IPS DF 19.7 (cell line): ENCODE measurements at places on chromosomes 13 and 19.

DNA sequence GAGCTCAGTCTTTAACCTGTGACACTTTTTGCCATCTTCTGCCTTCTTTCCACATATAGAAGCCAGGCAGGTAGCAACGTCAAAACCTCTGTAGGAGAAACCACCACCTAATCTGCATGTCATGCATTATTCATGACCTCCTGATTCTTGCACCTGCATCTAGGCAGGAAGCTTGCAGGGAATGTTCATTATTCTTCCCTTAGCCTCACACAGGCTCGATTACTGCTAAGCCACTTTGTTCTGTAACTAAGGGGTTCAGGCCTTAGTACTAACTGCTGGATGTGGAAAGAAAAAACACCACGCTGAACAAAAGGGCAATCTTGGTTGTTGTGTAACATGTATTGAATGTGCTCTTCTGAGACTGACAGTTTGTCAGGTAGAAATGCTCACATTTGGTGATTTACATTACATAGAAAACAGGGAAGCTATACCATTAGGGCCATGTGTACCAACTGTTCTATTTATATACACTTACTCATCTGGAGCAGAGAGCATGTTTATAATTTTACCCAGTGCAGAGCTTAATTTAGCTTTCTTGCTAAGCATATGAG lies 366.9 kb downstream of the KLF12 start:
- DNase-seq: peak; percentile 40

DNA sequence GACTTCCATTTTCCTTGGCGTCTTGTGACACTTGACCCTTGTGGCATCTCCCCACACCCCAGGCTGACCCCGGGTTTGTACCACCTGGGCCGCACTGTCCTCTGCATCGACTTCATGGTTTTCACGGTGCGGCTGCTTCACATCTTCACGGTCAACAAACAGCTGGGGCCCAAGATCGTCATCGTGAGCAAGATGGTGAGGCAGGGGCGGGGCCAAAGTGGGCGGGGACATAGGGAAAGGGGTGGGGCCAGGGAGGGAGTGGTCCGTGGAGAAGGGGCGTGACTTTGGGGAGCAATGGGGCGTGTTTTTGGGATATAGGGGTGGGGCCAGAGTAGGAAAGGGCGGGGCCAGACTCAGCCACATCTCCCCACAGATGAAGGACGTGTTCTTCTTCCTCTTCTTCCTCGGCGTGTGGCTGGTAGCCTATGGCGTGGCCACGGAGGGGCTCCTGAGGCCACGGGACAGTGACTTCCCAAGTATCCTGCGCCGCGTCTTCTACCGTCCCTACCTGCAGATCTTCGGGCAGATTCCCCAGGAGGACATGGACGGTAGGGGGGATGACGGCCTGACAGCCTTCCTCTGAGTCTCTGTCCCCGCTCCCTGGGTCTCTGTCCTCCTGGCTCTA lies 42.8 kb downstream of the TRPM4 start:
- DNase-seq: no peak

DNA sequence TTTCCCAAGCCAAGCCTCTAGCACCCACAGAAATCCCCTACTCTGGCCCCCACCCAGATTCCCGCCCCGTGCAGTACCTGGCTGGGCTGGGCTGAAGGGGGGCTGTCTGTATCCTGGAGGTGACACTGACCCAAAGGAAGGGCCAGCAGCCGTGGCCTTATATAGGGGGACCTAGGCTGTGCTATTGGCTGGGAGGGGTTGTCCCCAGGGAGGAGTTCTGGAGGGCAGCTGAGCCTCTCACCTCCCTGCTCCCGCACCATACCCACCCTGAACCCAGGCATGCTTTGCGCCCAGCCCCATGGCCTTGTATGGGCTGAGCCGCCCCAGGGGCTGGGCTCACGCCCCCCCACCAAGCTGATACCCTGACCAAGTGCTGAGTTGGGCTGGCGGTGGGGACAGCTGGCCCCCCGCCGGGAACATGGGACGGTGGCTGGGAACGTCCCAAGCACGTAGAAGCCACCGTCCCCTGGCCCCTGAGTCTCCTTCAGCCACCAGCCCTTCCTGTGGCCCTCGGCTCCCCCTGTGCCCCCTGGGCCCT lies at the start of gene CKM:
Gene CKM, minus strand, starts transcription at position 132 of the 538 bp plus-strand sequence. CDS start 3,162 bp downstream, outside the sequence.
- DNase-seq: no peak

DNA sequence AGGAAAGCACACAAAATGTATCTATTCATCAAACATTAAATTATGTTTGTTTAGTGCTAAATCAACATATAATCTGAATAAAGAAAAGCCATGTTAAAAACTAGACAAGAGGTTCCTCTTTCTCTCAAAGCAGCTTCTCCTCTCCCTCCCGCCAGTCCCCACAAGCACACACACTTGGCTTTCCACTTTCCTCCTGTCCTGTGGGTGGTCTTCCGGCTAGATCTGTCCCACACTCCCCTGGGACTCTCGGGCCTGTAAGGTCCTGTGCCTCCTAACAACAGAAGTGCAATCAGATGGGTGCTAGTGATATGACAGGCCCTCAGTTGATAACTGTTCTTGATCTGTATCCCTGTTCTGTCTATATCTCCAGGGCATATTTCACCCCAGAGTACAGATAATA lies 45.6 kb upstream of the RAP2A start:
- no peak for DNase-seq

DNA sequence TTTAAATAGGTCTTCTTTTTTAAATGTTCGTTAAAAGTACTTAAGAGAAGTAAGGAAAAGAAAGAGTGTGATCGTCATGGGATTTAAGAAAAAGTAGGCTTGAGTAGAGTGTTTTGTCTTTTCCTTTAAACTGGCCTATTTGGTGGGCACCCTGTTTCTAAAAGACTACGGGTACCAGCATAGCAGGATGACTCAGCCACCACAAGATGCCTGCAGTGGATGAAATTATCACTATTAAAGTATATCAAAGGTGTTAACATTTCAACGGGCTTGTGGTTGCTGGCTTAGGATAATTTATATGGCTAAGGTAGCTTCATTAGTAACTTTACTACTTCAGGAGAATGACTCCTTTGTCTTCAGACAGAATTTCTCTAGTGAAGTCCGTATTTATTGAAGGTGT lies 112.6 kb downstream of the STARD13 start:
- DNase-seq: no peak

GRCh38 chr19:40947573-40947972 lies 43.5 kb upstream of the CYP2B6 start:
- no peak for DNase-seq

GRCh38 chr19:5246554-5247155 lies 94.0 kb downstream of the PTPRS start:
- no peak for DNase-seq

- DNase-seq: no peak
Measured at GRCh38 chr13:18946738-18947137, 234.9 kb downstream of the TUBA3C start.

DNA sequence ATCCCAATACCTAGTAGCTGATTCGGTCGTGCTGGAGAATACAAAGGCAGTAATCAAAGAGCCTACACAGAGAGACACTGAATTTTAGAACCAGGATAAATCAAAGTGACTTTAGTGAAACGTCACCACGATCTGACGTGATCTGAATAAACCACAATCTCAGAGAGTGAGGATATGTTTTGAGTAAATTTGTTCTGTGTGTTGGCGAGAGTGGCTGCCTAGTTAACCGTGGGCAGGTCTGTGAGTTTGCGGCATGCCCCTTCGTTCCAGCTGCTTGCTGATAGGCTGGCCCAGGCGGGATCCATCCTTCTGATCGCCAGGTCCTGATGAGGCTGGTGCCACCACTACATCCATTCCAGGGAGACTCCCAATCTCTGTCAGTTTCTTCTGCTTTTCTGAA lies 40.4 kb downstream of the LRCH1 start:
- no peak for DNase-seq

GRCh38 chr13:75226092-75226491 lies 255.9 kb downstream of the TBC1D4 start:
- peak; percentile 30 for DNase-seq

- DNase-seq: no peak
Measured at GRCh38 chr19:16445238-16446107, 26.3 kb downstream of the EPS15L1 start.

- DNase-seq: no peak
Measured at GRCh38 chr13:79402074-79402635, 3.9 kb downstream of the RBM26 start.

DNA sequence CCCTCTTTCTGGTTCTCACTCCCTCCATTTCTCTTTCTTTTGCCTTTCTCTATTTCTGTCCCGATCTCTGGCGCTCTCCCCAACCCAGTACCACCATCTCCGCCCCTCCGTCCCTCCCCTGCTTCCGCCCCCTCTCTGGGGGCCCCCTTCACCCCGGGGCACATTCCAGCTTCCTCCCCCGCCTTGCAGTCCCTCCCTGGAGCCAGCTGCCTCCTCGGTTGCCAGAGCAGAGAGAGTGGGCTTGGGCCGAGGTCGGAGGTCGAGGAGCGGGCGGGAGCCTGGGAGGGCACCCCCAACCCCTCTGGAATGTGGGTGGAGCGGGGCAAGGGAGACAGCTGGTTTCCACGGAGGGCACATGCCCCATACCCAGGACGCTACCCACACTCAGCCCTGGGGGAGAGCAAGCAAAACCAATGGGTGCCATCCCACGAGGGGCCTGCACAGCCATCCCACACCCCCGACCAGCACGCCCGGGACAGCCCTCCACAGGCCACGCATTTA lies 6.5 kb upstream of the CIRBP start:
- DNase-seq: no peak

- DNase-seq: no peak
Measured at GRCh38 chr13:93963266-93964145, 516.0 kb downstream of the DCT start.

- DNase-seq: no peak
Measured at GRCh38 chr19:33620611-33621010, 1.1 kb upstream of the CHST8 start.

- no peak for DNase-seq
Measured at GRCh38 chr13:24122569-24122968, 38.0 kb upstream of the SPATA13 start.

GRCh38 chr19:344625-345319 lies at the start of gene MIER2:
Gene MIER2 (minus strand): TSS chr19:344796. CDS start chr19:344782, 14 bp downstream.
- DNase-seq: no peak

- no peak for DNase-seq
Measured at GRCh38 chr13:106633321-106633720, 65.4 kb upstream of the ARGLU1 start.

- no peak for DNase-seq
Measured at GRCh38 chr19:46988614-46989230, 30.9 kb upstream of the NPAS1 start.

GRCh38 chr13:52775511-52775910 lies 35.9 kb upstream of the CNMD start:
- no peak for DNase-seq

GRCh38 chr19:21566073-21566472 lies 60.7 kb downstream of the ZNF429 start:
- no peak for DNase-seq

DNA sequence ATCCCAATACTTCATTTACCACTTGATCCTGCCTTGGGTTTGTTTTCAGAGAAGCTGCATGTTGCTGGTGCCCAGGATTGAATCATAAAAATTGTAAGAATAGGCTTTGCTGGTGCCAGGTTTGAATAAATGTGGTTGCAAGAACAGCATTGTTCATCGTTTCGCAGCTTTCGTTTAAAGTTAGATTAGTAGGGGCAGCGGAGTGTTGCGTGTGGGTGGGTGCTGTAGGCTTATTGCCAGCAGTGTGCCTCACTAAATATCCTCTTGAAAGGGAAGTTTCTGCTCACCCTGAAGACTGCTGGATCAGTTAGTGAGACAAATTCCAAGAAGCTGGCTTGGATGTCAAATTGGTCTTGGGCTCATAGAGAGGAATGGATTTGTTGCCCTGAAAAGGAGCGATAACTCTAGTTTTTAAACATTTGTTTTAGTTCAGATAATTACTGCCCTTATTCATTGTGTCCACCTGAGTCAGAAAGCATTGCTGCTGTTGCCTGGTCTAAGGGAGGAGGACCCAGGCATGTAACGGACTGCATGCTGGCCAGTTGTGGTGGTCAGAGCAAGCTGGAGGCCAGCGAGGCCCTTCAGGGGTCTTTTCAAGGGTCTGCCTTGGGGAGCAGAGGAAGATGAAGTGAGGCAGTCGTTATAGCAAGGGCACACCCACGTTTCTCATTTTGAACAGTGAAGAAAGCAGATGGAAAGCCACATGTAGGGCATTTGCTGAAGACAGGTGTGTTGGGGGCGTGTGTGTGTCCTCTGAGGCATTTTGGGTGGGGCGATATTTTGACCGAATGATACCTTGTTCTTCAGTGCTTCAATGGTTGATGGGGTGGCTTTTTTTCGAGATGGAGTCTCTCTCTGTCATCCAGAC lies 8.5 kb downstream of the ILF3 start:
- DNase-seq: no peak

DNA sequence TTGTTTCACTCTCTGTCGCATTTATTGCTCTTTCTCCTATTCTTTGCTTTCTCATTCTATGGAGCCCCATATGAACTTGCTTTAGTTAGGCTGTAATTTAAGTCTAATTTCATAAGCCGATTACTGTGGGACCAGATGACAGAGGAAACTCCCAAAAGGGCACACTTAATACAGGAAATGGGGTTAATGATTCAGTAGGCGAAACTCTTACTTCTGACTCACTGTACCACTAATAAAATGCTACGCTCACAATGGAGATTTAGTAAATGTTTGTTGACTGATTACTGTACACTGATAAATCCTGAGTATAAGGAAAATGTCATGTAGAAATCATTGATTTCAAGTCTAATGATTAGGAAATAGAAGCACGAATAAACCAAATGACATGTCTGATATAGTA lies 276.4 kb downstream of the KLF5 start:
- DNase-seq: no peak

GRCh38 chr13:21576426-21576825 lies 27.5 kb downstream of the MICU2 start:
- DNase-seq: no peak
